CD4-positive, alpha-beta T cell treated with Interleukin-6 for 4 hours (primary cell): ENCODE measurements at places on chromosomes 6 and 20.

DNA sequence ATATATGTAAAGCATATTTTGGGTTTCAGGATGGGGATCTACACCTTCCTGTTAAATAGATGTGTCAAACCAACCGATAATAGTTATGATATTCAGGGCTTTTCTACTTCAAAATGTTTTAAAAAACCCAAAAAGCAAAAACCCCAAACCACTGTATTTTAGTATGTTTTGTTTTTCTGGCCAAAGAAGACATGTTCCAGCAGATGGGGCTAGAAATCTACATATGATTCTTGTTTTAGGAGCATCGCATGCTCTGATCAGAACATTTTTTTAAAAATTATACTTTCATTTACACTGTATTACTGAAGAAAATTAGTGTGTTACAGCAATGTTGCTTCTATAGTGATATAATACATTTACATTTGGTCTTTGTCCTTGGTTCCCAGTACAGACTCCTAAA, 11.0 kb downstream of the RMND1 start:
- DNase-seq = no peak

DNA sequence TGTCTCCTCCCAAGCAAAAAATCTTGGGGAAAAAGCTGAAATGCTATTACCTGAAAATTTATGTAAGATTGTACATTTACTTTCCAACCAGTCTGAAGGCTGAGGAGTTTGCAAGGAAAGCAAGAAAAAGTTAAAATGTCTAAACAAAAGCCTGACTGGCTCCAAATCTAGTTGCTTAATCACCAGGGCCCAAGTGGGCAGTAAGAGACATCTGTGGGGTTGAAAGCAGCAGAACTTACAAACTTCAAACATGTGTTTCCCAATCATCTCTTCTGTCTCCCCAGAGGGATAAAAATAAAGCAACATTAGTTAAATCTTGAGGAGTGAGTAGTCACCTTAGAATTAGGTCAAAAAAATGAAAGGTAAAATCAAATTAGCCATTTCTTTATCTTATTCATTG, 98.6 kb downstream of the OGFRL1 start:
- DNase-seq = no peak

GRCh38 chr6:78117966-78118365, 465.1 kb downstream of the MEI4 start:
- DNase-seq = no peak

- no peak for DNase-seq
Observed at GRCh38 chr6:152775428-152775827, 24.8 kb downstream of the VIP start.

DNA sequence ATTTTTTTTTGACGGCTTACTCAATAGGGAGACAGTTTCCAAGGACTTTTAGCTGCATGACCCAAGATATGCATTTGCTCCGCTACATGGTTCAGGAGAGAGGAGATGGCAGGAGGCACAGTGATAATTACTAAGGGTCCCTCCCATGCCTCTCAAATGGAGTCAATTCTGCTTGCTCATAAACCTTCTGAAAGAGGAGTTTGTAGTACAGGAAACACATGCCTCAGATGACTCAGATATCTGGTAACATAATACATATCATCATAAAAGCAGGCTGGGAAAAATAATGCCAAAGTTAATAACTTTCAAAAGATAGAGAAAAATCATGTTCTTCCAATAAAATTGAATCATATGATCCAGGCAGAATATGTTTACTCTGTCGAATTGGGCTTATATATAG, 97.6 kb upstream of the DEFB112 start:
- DNase-seq = no peak

DNA sequence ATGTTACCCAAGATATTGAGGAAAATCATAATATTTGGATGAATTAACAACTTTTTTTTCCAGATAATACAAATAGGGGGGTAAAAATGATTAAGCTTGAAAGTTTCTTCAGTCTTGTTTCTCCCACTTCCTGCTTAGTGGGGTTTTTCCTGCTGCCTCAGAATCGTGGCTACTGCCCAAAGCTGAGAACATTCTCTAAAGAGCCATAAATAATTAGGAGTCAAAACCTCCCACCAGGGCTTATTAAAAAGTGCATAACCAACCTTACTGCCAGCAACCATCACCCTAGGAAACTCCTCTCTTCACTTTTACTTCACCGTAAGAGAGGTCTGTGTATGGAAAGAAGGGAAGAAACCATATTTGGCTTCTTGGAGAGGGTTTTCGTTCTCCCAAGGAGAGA, 9.0 kb upstream of the LCA5 start:
- DNase-seq = no peak

- DNase-seq = no peak
Observed at GRCh38 chr6:14715076-14715475, 530.8 kb upstream of the JARID2 start.

DNA sequence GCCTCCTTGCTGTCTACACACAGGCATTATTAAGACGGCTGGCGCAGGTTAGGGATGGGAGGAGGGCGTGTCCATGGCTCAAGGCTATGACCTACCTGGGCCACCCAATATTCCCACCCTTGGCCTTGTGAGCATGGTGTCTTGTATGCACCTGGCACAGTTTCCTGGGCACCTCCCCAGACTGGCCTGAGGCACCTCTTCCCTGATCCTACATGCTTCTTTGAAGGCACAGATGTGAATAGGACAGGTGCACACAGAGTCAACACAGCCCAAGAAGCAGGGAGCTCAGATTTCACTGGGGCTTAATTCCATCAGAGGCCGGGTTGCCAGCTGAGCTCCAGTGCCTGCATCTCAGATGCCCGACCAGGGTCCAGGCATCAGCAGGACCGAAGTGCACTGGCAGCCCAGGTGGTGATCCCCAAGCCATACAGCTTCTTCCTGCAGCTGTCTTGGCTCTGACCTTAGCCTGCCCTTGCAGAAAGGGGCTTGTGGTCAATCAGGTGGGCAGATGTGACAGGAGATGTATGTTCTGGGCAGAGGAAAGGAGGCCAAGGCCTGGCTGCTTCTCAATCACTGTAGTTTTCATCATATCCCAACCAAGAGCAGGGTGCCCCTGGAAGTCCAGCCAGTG, 287.7 kb downstream of the CLIC5 start:
- DNase-seq = no peak

DNA sequence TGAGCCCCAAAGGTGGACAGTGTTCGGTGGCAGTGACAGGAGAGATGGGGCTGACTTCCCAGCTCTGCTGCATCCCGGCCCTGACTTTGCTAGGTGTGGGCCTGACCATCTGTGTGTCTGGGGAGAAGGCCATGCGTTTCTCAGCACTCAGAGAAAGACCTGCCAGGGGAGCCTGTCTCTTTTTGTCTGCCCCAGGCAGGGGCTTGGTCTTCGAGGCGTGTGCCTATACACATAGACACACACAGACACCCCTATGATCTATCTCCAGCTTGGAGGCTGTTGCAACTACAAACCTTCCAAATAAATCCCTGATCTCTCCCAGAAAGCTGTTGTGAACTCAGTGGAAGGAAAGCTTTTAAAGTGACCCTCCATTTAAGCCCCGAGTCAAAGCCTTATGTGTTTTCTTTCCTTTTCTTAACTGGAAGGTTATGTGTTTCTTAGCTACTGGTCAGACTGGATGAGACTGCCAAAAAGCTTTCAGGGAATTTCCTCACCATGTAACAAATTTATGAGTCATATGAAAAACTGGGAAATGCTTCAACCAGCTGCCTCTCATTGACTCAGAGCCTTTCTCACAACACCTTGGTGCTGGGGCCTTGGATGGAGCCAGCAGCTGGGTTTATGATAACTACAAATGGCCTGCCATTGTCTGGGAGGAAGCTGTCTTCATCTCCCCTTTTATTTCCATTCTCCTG, 102.6 kb downstream of the CDC5L start:
- DNase-seq = no peak

DNA sequence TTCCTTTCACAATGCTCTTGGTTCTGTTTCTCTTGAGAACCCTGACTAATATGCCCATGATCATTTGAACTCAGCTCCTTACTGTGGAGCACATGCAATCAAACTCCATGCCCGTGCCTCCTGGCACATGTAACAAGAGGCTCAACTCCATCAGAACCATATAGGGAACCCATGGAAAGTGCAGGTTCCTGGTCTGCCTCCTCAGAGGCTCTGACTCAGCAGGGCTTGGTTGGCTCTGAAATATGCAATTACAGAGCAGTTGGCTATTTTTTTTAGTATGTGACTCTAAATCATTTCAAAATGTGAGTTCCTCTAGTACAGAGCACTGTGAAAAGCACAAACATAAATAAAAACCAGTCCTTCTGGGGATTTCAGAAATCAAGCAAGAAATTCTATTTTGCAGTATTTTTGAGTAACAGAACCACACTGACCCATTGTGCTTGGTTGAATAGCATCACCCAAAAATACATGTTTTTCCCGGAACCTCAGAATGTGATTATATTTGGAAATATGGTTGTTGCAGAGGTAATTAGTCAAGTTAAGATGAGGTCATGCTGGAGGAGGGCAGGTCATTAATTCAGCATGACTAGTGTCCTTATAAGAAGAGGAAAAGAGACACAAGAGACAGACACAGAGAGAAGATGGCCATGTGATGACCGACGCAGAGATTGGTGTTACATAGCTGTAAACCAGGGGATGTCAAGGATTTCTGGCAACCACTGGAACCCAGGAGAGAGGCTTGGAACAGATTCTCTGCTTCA, 13.2 kb upstream of the MAP3K4 start:
- no peak for DNase-seq

GRCh38 chr6:137958811-137959565, 91.9 kb downstream of the TNFAIP3 start:
- DNase-seq = no peak
